ENCODE measurements at places on chromosomes 1 and 21.

GRCh38 chr1:233372218-233373120 lies 44.9 kb downstream of the MAP3K21 start:
- no peak for DNase-seq

DNA sequence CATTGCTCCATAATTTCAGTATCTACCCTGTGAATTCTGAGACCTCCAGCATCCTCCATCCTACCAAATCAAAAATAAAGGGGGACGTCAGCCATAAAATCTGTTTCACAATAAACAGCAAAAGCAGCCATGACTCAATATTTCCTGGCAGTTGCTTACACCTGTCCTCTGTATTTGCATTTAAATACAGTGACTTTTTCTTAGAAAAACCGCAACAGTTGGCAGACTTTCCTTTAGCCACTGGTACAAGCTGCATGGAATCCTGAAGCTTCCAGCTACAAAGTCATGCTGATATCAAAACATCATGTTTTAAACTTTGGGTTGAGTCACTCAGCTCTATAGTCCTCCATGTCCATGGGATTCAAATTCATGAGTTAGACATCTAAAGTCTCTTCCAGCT lies 278.0 kb upstream of the KAZN start:
- DNase-seq: no peak

- no peak for DNase-seq
Observed at GRCh38 chr1:45928486-45929205, 125.2 kb downstream of the MAST2 start.

DNA sequence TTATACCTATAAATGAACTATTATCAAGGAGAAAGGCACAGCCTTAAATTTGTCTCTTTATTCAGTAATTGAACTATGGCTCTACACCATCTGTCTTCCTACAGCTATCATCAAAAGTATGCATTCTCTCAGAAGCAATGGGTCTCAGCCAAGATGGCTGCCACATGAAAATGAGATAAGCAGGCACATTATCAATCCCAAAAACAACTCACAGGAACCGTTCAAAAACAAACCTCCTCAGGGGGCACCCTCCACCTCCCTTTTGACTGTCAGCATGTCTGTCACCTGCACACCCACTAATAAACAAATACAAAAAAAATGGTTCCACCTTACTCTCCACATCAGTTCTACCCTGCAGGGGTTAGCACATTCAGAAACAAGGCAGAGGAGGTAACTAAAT lies 23.6 kb downstream of the KIAA0319L start:
- no peak for DNase-seq

DNA sequence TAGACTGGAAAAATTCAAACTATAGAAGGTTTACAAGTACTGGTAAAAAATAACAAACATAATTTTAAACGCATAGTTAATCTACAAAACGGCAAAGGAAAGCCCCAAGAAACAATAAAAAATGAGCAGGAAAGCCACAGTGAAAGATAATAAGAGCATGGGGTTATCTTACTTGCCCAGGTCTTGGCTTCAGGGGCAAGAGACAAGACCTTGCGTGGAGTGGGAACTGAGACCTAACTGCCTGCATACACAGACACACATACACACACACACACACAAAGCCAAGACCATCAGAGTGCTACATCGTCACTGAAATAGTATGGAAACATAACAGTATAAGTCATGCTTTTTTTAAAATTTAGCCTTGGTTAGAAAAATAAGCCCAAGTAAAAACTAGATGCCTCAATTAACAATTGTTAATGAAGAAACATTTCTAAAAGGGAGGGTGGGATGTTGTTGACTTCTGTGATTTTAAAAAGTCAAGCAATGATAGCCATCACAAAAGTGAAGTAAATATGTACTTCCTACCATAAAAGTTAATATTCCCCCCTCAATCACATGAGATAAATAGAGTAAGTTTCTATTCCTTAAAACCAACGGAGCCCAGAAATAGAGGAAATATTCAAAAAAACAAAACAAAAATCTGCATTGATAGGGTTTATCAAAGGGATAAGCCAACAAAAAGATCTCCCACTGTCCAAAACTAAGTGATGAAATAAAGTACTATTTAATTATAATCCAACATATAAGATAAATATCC lies 29.4 kb upstream of the CRP start:
- DNase-seq: no peak

- no peak for DNase-seq
Observed at GRCh38 chr1:43225168-43225567, 44.6 kb upstream of the TMEM125 start.

- DNase-seq: no peak
Observed at GRCh38 chr1:221294242-221294641, 415.0 kb downstream of the HLX start.

Data from HEK293T (cell line).